Glomerular endothelial cell (primary cell): ENCODE measurements at places on chromosomes 12 and 14.

DNA sequence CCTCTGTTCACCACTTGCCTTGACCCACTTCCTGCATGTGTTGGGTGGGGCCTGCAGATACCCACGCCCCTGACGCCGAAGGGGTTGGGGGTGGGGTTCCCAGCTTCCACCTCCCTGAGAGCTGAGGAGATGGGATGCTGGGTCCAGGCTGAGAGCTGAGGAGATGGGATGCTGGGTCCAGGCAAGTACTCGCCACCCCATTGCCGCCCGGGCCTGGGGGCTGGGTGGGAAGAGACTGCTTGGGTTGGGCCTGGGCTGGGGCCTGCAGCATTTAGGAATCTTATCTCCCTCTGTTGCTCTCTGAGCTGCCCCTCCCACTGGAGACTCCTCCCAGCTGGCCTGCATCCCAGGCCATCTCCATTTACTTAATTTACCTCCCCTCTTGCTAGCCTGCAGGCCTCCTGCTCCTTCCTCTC lies 17.4 kb downstream of the TEAD4 start:
- no peak for DNase-seq

DNA sequence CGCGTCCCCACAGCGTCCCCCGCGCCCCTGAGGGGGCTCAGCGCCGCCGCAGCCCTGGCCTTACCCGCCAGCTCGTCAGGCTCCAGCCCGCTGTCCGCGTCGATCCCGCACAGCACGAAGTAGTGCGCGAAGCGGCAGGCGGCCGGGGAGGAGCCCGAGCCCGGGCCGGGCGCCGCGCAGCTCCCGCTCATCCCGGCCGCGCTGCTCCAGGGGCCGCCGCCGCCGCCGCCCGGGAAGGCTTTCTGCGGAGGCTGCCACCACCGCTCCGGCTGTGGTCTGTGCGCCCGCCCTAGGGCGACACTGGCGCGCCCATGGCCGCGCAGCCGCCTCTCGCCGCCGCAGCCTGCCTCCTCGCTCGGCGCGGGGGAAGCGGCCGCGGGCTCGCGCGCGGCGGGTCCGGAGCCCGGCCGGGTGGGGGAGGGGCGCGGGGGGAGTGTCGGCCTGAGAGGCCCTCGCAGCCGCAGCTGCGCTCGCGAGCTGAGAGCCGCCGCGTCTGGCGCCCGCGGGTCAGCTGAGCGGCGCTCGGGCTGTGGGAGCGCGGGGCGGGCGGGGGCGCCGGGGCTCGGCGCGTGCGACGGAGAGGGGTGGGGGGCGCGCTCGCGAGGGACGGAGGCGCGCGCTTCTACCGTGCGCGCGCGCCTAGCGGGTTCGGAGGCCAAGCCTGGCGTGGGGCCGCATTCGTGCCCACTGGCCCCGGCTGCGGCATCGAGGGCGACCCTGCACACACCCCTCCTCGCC lies at the start of gene DENND5B:
DENND5B (minus strand) TSS at position 495 of the 738 bp plus-strand sequence; CDS start at position 191, 304 bp downstream.
- no peak for DNase-seq

- no peak for DNase-seq
Measured at GRCh38 chr12:30043151-30043847, 259.6 kb upstream of the TMTC1 start.

- DNase-seq, result no peak
Measured at GRCh38 chr12:22334410-22335100, at the start of gene ST8SIA1. ST8SIA1 (minus strand) TSS chr12:22334707; CDS start chr12:22334232, 475 bp downstream.

DNA sequence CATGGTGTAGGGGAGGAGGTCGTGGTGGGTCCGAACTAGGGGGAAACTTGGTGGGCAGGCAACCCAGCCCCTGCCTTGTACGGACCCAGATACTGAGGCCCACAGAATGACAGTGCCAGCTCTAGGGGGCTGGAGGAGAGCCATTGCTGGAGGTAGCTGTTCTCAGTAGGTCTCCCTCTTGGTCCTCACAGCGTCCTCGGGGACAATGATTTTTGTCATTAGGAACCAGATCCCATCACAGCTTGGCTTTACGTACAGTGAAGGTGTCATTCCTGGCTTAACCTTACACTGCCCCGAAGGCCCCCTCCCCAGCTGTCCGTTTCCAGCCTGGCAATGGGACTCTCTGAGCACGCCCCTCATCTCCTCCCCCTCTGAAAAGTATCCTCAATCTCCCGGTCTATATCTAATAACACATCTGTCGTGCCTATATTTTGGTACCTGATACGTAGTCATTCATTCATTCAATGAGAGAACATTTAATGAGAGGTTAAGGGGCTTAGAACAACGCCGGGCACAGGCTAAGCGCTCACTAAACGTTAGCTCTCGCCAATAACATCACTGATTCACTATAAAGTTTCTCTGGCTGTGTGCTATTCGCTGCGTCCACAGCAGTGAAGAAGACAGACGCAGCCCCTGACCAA lies 597 bp upstream of the DYNC1H1 start:
- no peak for DNase-seq

DNA sequence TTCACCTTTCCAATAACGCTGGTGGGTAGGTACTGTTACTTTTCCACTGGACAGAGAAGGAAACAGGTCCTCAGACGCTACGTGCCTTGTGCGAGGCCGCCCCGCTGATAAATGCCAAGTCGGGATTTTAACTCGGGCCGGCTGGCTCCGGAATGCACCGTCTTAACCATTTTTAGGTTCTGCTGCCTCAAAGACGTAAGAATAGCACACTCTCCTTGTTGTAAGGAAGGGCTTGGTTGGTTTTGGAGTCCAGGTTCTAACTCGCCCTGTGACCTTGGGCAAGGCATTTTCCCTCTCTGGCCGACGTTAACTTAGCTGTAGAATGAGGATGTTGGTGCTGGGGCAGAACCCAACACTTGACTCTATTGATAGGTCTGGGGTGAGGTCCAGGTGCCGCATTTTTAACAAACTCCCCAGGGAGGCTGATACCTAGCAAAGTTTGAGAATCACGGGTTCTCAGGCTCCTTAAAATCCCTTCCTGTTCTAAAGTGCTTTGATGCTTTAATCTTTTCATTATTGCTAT lies 814 bp downstream of the ANKRD13A start:
- DNase-seq, result no peak

DNA sequence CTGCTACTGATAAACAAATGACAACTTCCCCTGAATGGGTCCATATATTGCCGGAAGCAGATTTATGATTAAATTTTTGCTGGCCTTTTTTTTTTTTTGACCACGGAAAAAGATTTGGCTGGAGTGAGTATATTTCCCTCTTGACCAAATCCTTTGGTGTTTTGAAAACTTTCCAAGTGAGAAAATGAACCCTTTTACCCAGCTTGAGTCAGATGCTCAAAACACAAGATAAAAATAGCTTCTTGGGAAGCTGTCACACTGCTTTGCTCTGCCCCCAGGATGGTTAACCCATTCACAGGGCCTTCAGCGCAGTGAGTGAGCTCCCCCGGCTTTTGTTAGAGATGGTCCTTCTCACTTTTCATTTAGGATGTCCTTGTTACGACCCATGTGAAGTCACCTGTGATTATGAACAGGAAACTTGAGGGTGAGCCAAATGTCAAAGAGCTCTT lies 224.3 kb downstream of the PELI2 start:
- no peak for DNase-seq

GRCh38 chr12:27577688-27578087 lies 53.7 kb downstream of the PPFIBP1 start:
- DNase-seq, result no peak

DNA sequence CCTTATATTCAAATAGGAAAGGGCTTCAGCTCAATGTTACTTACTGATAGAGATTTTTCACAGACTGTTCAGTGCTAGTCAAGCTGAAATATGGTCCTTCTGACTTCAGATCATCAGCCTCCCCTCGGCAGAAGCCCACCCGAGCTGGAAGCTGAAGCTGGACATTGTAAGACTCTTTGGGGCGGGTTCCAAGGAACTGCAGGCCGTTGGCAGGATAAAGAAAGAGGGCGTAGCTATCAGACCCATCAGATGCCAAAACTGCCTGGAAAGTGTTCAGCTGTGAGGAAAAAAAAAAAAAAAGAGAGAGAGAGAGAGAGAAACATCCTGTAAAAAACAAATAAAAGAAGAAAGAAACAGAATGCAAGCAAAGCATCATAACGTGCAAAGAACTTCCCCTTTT lies 8.8 kb downstream of the NID2 start:
- DNase-seq, result no peak

GRCh38 chr12:48857278-48857994 lies 5.5 kb upstream of the DDX23 start:
- no peak for DNase-seq

DNA sequence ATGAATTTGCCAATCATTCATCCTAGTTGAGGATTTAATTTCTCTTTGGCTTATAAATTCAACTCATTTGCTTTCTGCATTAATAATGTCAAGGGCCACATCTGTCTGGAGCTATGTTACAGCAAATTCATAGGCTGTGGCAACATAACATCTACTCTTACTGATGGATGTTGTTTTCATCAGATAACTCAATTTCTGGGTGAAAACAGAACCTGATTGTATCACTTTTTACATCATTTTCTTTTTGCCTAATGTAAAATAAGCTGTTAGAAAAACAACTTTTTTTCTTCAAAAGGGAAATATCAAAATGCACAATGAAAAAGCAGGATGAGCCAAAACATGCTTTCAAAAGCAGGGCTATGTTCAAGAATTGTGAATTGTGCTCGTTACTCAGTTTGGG lies 73.3 kb downstream of the HELB start:
- DNase-seq, result no peak

GRCh38 chr14:51880835-51881580 lies 20.6 kb downstream of the GNG2 start:
- DNase-seq, result no peak

DNA sequence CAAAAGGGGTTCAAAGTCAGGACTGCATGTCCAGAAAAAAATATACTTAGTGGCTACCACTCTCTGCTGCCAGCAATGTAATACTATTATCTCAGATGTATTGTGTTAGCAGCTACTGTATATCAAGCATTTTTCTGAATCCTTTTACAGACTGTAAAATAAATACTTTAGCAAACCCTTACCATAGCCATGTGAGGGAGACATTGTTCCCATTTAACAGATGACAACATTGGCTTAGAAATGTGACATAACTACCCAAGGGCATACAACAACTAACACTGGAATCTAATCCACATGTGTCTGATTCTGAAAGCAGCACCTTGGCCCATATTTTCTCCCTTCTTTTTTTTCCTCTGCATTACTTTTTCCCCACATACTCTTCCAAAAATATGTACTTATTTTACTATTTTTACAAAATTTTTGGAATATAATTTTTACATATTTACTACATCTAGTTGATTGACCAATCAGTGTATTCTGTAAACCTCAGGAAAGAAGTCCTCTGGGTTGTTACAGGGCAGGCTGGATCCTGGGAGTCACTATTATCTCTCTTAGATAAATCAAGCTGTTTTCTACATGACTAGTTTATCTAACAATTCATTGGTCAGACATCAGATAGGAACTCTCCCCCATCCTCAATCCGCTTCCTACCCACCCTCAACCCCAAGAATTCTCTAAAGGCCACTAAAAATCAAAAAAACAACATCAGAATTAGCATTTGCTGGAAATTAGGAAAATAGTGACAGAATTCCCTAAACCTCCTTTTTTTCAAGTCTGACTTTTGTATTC lies 154.1 kb downstream of the BTG1 start:
- DNase-seq, result no peak

- DNase-seq, result no peak
Measured at GRCh38 chr12:24111086-24111485, 161.6 kb upstream of the SOX5 start.

DNA sequence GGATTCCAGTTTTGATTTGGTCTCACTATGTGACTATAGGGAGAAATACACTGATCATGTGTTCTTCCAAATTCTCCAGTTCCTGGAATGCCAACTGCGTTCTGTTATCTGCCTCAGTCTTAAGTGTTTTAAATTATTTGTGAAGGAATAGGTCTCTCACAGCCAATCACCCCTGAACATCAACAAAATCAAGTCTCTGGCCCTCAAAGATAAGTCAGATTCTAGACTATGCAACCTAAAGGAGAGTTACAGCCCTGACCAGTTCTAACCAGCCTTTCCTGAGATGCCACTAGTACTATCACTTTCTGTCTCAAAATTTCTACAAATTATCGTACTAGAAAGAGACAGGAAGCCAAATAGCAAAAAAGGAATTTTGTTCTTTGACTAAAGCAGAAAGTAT lies 22.3 kb downstream of the ZFC3H1 start:
- DNase-seq, result no peak

DNA sequence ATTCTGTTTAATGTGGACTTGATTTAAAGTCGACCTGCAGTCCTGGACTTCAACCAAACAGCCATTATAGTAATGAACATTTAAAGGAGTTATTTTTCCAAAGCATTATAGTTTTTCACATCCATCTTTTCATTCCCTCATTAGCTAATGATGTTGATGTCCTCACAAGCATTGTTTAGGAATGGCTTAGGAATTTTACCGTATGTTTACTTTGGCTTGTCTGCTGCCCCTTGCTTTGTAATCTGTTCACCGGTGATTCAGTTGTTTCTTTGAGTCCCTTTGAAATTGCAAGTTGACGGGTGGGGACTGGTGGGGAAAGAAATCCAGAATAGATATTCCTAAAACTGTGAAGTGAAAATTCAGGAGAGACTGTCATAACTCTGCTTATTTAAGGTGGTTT lies 25.4 kb downstream of the PRKCH start:
- DNase-seq, result no peak

- no peak for DNase-seq
Measured at GRCh38 chr12:101863981-101864380, 13.4 kb upstream of the DRAM1 start.

GRCh38 chr14:36857136-36857535 lies 195.5 kb downstream of the PAX9 start:
- no peak for DNase-seq

DNA sequence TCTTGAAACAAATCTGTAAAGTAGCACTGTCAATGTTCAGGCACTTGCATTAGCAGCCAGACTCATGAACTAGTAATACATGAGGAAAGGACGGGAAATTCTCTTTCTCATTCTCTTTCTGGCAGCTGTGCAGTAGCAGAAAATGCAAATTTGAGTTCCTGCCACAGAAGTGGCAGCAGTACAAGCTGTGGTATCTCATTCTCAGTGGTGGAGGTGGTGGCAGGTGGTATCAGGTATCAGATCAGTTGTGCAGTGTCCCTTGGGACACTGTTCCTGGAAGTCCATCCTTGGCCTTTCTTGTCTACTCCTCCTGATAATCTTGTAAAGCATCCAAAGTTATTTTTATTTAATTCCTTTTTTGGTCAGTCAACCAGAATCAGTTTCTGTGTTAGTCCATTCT lies 103.0 kb downstream of the C12orf42 start:
- DNase-seq, result no peak

DNA sequence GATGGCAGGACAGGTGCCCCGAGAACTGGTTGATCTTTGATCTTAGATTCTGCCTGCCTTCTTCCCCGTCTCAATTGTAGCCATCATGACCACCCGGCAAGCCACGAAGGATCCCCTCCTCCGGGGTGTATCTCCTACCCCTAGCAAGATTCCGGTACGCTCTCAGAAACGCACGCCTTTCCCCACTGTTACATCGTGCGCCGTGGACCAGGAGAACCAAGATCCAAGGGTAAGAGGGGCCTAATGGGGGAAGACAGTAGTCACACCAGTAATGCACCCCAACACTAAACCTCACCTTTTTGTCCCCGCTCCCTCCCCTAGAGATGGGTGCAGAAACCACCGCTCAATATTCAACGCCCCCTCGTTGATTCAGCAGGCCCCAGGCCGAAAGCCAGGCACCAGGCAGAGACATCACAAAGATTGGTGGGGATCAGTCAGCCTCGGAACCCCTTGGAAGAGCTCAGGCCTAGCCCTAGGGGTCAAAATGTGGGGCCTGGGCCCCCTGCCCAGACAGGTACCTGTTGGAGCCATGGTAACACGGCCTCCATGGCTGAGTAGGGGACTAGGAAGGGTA lies 556 bp downstream of the TROAP start:
- DNase-seq, result no peak
